ENCODE measurements at places on chromosomes 7 and 10.

DNA sequence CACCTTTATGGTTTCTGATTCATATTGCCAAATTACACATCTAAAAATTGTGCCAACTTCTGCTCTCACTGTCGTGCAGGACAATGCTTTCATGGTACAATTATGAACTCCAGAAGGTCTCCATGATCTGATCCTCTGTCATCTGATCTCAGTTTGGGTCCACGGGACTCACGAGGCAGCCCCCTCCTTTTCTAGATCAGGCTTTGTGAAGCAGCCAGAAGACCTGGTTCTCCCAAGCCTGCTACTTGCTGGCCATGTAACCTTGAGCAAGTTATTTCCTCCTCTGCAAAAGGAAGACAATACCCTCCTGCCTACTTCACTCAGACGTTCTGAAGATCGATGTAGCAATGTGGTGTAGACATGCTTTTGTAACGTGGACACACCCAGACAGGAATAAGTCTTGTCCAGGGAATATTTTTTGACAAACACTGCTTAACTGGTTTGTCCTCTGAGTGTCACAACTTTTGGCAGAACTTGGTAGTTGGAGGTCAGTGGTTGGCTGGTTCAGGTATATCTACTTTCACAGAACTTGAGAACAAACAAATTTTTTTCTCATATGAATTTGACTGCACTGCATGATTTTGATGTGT lies 19.6 kb downstream of the CALML3 start:
- DNase-seq = no peak

- no peak for DNase-seq
Observed at GRCh38 chr7:106625678-106626301, 35.2 kb downstream of the CCDC71L start.

DNA sequence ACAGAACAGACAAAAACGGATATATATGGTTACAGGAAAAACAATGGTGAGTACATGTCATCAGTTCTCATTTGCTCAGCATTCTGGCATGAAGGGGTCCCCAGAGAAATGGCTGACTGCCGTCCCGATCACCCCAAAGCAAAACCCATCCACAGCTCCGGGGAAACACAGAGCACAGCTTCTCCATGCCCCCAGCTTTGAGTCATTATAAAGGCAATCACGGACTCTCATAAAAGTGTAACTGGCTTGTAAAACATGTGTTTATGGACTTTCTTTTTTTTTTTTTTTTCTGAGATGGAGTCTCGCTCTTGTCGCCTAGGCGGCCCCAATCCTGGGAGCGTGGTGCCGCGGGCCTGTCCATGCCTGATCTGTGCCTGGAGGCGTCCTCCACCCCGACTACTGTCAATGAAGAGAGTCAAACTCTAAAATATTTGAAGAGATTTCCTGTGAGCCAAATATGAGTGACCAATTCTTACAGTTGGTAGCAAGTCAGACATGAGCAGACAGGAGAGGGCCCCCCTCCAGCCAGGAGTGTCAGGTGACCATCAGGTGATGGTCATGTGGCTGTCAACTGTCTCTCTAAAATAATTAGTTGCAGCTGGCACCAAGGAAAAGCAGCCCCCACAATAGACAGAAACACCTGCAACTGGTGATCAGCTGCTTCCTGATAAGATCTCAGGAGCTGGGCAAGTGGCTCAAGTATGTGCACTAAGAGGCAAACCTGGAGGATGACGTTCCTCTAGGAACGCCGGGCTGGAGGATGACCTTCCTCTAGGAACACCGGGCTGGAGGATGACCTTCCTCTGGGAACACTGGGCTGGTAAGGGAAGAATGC lies 21.7 kb upstream of the NOM1 start:
- DNase-seq = no peak

DNA sequence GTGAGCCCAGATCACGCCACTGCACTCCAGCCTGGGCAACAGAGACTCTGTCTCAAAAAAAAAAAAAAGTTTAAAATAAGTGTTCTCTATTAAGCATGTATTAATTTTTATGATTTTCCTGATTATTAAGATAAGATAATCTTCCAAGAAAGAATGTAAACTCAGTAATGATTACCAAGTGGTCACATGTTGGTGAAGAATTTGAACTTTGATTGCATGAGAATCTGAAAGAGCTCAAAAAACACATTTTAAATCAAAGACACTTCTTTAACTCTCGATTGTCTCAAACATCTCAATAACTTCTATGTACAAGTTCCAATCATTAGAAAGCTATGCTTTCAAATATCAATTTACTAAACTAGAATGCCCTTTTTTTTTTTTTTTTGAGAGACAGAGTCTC lies 33.8 kb downstream of the SNX8 start:
- no peak for DNase-seq

DNA sequence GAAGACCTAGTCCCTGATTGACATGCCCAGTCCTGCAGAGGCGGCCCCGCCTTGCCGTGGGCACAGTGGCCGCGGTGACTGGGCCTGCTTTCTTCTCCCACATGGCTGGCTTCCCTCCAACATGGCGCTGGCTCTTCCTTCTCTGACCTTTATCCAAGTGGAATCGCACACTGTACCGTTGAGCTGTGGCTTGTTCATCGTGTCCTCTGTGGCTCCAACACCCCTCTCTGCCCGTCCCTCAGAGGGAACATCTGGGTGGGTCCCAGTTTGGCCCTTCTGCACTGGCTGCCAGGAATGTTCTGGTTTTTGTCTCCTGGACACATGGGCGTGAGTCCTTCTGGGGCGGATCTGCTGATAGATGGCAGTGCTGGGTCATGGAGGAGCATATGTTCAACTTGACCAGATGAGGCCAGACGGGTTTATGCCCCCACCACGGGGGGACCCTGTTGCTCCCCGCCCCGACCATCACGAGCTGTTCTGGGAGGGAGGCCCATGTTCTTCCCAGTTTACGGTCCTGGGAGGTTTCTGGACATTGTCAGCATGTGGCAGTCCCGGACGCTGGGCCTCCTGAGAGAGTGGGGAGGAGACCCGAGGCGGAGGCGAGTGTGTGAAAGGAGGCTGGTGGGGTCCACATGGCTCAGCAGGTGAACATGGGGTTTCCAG lies 63.5 kb downstream of the LHPP start:
- no peak for DNase-seq

- DNase-seq = peak; percentile 30
Observed at GRCh38 chr7:151310578-151310977, 31.0 kb upstream of the NUB1 start.

DNA sequence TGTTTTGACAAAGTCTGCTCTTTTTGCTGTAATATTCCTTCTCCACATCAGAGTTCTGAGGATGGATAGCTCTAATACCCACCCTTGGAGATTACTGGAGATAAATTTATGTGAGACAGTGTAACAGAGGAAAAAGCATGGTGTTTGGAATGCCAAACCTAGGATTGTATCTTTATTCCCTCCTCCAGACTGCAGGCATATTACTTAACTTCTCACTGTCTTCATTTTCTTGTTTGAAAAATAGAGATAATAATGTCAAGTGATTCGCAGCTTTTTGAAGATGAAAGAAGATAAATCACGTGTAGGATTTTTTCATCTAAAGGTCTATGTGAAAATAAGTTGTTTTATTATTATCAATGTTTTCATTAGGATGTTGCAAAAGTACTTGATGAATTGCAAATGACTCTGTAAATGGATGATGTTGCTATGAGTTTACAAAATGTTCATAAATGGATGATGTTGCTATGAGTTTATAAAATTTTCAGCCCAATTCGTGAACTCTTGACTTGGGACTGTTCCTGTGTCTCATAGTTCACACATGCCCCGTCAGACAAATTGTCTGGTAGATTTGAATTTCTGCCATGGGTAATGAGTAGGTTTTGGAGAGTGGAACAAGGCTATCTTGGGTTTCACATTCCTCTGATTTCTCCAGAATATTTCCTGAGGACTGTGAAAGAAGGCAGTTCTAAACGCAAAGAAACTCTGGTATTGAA lies 113.1 kb upstream of the IGFBP3 start:
- DNase-seq = no peak

DNA sequence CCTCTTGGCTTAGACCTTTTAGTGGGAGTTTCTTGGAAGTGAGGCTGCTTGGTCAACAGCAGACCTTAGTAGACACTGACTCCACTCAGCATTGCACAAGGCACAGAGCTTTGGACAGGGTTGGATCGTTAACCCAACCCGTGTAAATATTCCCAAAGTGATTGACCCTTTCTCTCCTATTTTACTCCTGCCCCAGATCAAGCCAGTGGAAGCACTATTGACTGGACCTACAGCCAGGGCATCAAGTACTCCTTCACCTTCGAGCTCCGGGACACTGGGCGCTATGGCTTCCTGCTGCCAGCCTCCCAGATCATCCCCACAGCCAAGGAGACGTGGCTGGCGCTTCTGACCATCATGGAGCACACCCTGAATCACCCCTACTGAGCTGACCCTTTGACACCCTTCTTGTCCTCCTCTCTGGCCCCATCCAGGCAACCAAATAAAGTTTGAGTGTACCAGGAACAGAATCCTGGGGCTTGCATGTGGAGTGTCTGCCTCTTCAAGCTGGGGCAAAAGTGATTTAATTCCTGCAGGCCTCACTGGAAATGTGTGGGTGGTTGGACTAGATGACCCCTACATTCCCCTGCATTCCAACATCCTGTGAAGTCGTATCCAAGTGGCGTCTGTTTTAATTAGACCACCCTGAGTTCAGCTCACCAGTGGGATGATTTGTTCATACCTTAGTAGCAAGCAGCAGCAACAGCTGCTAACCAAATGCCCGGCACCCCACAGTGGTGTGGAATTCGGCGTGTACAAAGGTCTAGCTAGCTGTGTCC lies 7.5 kb downstream of the CPA1 start:
- DNase-seq = no peak

GRCh38 chr7:6181136-6181535 lies 91.3 kb downstream of the CYTH3 start:
- DNase-seq = no peak

DNA sequence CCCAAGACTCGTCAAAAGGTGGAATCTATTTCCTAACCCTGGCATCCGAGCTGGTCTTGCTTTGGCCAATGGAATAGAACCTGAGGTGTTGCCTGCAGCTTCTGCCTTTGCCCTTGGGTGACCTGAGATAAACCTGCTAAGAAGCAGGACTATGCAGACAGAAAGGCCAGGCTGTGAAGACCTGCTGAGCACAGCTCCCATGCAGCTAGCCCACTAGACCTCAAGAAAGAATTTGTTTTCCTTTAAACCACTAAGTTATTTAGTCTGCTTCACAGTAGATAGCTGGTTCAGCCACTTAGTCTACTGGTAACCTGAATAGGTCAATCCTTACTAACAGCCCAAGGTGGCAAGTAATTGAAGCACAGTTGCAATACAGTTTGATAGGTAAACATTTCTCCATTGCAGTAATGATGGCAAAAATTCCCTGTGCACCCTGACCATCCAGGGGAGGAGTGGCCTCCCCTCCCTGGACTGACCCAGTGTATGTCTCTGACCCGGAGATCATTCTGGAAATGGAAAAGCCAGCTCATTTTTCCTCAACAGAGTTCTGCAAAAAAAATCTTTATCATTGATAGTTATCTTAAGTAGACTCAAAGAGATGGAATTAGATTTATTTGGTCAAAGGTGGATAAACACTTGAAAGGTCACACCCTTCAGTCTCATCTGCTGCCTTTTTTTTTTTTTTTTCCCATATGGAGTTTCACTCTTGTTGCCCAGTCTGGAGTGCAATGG lies 20.0 kb downstream of the TNS3 start:
- no peak for DNase-seq

DNA sequence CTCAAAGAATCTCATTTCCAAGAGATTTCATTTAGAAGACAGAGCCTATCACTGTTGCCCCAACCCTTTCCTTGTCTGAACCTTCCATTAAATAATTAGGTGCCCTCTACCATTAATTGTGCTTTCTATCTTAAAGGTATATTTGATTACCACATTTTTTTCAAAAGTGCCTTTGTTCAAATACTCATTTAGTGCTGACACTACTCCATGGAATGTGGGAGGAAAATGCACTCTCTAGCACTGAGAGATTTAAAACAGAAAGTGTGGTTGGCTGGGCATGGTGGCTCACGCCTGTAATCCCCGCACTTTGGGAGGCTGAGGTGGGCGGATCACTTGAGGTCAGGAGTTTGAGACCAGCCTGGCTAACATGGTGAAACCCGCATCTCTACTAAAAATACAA lies 119.8 kb downstream of the CACNA2D1 start:
- no peak for DNase-seq

DNA sequence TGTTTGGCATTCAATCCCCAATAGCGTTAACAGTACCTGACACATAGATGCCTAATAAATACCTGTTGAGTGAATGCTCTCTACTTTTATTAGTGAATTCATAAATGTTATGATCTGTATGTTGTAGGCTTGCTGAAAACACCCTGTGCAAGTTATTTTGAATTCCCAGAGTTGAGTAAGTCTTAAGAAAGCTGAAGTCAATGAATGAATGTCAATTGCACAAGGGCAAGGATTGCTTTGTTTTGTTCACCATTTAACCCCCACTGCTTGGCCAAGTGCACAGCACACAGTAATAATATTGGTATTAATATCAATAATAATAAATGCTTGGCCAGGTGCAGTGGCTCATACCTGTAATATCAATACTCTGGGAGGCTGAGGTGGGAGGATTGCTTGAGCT lies 10.2 kb downstream of the CPA1 start:
- no peak for DNase-seq

- no peak for DNase-seq
Observed at GRCh38 chr7:10803720-10804119, 170.0 kb upstream of the PHF14 start.

- no peak for DNase-seq
Observed at GRCh38 chr10:115092258-115092554, 959 bp upstream of the ATRNL1 start.

- no peak for DNase-seq
Observed at GRCh38 chr10:116947841-116948529, 57.0 kb downstream of the SHTN1 start.

GRCh38 chr10:21138769-21139340 lies 241.7 kb upstream of the NEBL start:
- no peak for DNase-seq

DNA sequence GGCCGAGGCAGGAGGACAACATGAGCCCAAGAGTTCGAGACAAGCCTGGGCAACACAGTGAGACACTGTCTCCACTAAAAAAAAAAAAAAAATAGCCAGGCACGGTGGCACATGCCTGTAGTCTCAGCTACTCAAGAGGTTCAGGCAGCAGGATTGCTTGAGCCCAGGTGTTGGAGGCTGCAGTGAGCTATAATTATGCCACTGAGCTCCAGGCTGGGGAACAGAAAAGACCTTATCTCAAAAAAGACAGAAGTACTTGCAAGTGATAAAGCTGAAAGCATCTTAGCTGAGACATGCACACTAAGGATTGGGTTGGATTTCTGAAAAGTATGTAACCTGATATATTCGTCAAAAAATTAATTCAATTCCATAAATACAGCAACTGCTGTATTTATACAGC lies 68.4 kb downstream of the PPP1R3C start:
- no peak for DNase-seq

GRCh38 chr7:116776610-116777289 lies 85.6 kb upstream of the CAPZA2 start:
- no peak for DNase-seq

GRCh38 chr10:101892782-101893391 lies 49.3 kb upstream of the KCNIP2 start:
- no peak for DNase-seq

- DNase-seq = no peak
Observed at GRCh38 chr10:55668326-55668922, 692.6 kb downstream of the ZWINT start.
